ENCODE measurements at places on chromosomes 1 and 21.

DNA sequence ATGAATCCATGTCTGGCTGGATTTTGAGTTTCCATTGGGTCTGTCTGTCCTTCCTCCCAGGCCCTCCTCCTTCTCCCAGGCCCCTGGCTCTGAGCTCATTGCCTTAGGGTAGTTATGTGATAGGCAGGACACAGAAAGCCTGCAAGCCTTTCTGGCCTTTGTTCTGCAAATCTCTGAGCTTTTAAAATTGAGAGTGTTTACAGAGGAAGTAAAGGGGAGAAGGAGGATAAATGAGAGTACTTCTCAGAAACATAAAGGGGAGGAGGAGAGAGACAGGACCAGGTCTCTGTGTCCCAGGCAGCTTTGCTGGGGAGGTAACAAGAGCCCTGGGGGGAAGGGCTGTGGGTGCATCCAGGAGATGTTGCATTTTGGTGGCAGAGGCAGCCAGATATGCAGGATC, 126.7 kb downstream of the FOXD2 start:
- no peak for DNase-seq

DNA sequence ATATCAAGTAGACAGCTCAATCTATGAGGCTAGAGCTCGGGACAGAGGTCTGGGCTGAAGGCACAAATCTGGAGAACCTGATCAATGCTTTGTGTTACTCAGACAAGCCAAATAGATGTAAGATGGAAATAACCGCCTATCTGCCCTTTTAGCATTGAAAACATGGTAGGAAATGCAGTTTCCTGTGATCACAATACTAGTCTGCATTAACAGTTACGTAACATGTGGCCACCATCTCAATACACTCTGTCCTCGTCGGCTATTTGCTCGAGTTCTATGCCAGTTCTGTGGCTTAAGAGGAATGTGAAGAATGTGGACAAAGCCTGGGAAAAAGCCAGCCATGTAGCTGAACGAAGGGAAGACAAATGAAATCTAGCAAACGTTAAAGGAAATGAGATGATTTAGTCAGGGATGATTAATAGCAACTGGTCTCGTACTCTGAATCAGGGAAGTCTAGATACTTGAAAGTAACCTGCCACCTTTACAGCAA, 73.3 kb downstream of the HSF2BP start:
- no peak for DNase-seq

DNA sequence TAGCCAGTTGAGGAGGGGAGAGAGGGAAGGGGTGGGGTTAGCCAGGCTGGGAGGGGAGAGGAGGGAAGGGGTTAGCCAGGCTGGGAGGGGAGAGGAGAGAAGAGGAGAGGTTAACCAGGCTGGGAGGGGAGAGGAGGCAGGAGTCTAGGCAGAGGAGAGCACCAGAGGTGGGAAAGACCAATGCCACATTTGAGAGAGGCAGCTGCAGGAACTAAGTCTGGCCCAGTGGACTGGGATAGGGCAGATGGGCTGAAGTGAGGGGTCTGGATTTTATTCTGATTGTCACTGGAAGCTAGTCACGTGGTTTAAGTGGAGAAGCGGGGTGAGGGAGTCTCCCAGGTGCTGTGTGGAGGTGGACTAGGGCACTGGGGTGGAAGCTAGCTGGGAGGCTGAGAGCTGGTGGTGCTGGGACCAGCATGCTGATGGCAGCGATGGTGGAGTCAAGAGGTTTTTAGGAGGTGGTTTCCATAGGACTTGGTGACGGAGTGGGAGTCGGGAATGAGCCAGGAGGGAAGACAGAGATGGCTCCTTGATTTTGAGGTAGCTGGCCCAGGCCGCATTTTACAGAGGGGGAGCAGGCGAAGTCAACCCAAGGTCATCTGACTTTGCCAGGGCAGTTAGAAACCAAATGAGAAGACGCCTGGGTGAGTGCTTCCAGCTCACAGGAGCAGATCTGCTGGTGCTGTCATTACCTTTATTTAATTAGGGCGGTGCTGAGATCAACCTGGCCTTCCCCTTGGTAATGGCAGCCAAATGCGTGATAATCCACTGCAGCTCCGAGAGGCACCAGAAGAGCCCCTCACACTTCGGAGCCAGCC, 42.8 kb downstream of the DISP3 start:
- DNase-seq: no peak

DNA sequence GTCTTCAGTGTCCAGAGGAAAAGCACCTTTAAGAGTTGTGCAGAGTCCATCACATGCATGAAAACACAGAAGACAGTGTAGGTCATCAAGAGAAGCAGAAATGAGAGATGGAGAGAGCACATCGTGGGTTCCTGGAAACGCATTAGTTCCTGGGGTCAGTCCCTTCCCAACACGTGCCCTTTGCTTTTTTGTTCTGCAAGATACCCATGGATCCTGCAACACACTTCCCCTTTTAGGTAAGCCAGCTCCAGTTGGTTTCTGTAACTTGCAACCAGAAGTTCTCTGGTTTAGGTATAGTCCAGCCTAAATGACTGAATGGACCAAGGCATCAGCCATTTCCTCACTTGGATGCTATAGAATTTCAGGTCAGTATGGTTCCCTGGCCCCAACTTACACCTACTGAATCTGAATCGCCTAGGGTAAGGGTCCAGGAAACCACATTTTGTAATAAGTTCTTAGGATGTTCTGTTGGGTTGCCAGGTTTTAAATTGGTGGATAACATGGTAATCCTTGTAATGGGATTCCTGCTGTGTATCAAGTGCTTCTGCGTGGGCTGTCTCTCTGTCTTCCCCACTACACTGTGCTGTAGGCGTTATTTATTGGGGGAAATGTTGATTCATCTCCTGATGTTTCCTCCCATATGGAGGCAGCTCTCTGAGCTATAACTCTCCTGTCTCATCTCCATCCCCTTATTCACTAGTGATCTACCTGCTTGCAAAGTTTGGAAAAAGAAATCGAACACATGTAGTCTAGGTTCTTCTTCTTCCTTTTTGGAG, 230.6 kb downstream of the TNR start:
- DNase-seq: no peak

GRCh38 chr1:212666116-212666775, 33.4 kb downstream of the BATF3 start:
- peak; percentile 56 for DNase-seq

DNA sequence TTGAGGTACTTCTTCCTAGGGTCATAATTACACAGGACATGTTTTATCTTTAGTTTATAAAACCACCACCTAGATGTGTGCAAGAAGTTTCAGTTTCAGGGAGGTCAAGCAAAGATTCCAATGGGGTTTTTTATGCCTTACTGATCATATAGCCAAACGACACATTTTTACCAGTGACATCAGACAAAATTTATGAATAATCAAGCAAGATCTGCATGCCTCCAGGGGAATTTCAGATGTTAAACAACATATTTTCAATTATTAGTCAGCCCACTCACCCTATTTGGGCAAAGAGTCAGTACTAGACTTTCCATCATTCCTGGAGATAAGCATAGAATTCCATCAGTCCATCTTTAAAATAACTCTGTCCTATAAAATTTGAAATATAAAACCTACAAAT, 867.4 kb downstream of the KCNT2 start:
- DNase-seq: no peak

DNA sequence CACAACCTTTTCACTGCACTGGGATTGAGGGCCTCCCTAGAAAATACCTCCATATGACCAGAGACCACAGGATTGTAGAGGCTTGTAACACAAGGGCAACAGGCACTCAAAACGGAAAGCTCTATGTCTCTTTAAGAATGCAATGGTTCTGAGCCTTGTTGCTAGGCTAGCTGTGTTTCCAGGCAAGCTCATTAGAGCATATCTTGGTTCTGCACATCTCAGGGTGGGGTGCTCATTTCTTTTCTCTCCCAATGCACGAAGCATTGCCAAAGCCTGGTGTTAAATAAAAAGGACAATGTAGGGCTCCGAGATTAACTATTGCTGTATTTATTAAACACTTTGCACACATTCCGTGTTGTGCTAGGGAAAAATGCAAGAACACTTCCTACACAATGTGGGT, 315.9 kb downstream of the PRDM2 start:
- DNase-seq: no peak

- no peak for DNase-seq
Observed at GRCh38 chr1:192559115-192560006, 16.2 kb upstream of the RGS1 start.

- DNase-seq: no peak
Observed at GRCh38 chr1:9684801-9685200, 33.3 kb downstream of the PIK3CD start.

- no peak for DNase-seq
Observed at GRCh38 chr1:42737257-42737656, 2.8 kb downstream of the CLDN19 start.

DNA sequence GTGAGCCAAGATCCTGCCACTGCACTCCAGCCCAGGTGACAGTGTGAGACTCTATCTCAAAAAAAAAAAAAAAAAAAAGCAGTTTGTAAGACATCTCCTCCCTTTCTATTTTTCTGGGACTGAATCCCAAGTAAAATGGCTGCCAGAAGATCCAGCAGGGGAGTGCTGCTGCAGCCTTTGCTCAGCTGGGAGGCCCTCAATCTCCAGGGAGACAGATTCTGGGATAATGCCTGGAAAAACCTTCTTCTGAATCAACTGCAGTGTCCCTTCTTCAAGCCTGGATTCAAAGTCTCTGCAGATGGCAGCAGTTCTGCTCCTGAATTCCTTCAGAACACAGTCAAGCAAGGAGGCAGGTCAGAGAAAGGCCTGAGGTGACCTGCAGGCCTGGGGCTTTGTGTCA, 191.0 kb upstream of the NRIP1 start:
- no peak for DNase-seq

DNA sequence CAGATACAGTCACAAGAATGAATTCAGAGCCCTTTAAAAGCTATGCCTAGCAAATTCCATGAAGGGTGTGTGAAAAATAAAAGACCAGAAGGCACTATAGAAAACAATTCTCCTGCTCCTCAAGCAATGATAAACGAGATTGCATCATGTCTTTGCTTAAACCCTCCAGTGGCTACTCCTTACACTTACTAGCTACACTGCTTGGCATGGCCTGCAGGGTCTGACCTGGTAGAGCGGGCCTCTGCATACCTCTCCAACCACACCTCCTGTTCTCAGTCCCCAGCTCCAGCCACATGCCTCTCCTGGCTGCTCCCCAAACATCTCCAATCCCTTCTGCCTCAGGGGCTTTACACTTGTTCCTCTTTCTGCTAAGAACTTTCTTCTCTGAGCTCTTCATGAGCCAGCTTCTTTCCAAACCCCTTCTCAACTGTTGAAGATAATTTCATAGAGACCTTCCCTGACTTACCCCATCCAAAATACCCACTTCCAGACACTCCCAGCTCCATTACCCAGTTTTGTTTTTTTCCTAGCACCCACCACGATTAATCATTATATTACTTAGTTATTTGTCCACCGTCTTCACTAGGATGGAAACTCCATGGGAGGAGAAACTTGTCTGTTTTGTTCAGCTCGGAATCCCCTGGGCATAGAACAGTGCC, 11.2 kb upstream of the CREG1 start:
- no peak for DNase-seq

DNA sequence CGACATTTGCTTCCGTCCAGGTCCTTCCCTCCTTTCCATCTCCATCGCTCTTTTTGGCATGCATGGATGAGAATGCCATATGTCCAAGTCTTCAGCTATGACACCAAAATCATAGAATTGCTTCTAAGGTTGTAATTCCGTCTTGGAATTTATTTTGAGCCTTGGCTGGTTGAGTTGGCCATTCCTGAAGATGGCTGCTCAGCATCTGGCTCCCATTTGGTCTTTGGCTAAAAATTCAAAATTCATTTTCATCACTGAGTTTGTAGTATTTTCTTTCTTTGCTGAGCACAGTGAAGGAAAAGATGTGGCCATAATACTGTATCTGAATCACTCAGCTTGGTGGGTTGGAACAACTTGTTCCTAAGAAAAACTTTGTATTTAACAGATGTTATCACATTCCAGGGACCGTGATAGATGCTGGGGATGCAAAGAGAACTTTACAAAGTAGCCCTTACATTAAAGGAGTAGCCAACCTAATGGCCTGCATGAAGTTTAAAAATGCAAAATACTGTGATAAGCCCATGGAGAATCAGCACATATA, 15.6 kb downstream of the JUN start:
- DNase-seq: no peak

GRCh38 chr21:40641042-40641441, 205.9 kb downstream of the DSCAM start:
- no peak for DNase-seq

DNA sequence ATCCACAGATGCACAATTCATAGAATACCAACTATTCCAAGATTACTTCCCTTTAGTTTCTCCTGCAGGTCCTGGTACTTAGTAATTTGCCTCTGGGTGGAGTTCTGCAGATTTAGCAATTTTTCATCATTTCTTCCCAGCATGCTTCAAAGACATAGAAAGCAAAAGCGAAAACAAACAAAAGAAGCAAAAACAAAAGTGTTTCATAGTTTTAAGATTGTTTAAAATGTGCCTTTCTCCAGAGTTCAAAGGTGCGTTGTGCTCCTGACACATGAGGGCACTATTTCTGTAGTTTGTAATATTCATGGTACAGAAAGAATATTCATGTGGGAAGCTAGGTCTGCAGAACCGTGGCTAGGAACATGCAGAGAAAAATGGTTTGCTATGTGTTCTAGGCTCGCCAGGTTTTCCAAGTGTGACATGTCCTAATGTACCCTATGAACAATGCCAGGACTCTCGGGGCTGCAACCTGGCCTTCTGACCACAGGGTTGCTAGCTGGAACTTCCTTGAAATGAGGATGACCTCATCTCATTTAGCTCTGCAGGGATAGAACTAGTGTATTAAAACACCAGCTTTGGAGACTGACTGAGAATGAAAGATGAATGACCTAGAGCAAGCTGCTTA, 30.0 kb upstream of the RCSD1 start:
- no peak for DNase-seq

DNA sequence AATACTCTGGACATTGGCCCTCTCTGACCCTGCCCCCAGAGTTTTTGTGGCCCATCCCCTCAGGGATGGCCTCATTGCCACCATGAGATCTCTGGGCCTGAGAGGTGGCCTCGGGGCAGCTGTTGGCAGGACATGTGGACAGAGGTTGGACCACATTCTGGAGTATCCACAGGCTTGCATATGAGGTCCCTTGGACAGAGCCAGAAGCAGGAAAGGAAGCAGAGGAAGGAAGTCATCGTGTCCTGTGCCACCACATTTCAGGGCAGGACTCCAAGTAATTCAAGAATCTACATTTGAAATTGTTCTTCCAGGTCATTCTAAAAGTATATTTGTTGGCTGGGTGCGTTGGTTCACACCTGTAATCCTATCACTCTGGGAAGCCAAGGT, 95.9 kb upstream of the PPP2R5A start:
- no peak for DNase-seq

GRCh38 chr1:79293611-79294010, 287.1 kb upstream of the ADGRL4 start:
- no peak for DNase-seq

DNA sequence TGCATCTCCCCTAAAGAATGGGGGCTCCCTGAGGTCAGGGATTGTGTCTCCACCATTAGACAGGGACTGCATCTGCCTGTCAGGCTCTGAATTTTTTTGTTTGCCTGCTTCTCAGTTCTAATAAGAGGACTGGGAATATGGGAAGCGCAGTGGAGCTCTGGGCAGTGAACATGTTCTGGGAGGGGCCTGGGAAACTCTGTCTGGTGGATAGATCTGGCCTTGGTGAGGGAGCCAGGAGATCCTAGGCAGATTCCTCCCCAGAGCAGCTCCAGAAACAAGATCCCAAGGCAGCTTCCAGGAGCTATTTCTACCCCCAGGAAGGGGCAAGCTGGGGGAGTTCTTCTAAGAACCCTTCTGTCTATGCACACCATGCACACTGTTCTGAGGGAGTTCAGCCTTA, 12.6 kb upstream of the MYOG start:
- DNase-seq: no peak

Data from type B pancreatic cell (in vitro differentiated cells).